ENCODE measurements at places on chromosomes 1 and 21.

DNA sequence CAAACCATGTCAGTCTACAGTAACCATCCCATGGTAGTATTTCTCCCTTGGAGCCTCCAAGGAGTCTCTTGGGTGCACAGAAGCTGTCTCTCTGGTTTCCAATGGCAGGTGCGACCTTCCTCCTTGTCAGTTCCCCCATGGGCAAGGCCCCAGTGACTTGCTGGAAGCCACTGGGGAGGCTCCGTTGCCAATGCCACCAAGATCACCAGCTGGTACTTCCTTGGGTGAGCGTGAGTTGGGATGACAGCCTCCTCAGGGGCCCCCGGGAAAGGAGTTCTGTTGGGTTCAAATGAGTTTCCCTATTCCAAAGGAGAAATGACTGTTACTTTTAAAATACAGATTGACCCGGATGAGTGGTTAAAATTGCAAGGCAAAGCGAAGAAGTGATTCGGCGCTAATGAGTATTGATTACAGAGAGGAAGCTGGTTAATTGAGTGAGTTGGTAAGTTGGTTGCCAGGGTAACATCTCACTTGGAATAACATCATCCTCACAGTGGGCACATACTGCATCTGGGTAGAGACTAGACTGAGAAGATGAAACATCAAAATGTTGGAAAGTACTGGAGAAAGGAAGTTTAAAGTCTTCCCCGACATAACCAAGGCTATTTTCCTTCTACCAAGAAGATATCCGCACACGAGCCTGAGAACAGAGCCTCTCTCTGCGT, 53.0 kb upstream of the LAPTM5 start:
- no peak for DNase-seq

- DNase-seq = no peak
Measured at GRCh38 chr1:202531472-202531811, 178.8 kb downstream of the SYT2 start.

DNA sequence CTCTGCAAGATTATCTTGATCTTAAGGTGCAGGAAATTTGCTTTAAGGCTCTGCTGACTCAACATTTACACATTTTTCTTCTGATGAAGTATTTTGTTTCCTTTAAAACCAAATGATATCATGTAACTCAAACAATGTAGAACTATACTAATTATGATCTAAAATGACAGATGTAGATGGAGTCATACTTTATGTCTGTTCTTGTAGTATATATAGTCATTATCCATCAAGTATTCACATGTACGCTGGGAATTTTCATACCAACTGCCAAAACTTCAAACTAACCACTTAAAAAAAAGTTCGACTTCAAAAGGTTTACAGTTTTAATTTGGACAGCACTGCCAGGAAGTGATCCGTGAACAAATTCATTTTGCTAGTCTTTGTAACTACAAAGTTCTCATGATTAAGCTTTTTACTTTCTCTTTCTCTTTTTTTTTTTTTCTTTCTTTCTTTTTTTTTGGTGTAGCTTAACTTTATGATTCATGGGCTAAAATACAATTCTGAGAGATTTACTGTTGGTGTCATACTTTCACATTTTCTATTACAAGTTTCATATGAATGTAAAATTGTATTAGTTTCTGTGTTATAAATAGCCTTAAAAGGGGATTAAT, 509.0 kb upstream of the CXADR start:
- no peak for DNase-seq

DNA sequence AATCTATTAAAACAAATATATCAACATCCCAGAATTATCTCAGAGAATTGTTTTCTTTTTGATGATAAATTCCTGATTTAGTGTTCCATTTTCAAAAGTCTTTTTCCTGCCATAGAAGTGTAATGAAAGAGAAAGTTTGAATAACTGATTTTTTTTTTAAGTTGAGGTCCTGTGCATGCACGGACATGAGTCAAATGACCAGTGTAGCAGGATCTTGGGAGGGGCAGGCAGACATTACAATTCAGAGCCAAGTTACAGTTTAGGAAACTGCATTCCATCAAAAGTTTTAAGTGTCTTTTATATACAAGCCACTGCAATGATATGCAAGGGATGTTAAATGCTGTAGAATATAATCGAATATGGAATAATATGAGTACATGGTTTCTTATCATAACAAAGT, 227.5 kb downstream of the HMCN1 start:
- DNase-seq = no peak

DNA sequence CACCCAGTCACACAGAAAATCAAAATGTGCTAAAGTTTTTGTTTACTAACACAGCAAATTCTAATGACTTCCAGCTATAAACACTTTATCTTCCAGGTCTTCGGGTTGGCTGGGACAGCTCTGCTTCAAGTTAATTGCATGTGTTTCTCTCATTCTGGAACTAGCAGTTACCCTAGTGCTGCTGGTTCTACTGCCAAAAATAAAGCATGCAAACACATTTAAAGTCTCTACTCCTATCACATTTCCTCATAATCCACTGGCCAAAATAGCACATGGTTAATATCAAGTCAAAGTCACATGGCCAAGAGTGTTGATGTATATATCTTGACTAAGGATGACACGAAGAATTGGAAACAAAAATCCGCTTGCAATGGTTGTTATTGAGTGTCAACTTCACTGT, 973.1 kb upstream of the ADGRL2 start:
- DNase-seq = no peak

DNA sequence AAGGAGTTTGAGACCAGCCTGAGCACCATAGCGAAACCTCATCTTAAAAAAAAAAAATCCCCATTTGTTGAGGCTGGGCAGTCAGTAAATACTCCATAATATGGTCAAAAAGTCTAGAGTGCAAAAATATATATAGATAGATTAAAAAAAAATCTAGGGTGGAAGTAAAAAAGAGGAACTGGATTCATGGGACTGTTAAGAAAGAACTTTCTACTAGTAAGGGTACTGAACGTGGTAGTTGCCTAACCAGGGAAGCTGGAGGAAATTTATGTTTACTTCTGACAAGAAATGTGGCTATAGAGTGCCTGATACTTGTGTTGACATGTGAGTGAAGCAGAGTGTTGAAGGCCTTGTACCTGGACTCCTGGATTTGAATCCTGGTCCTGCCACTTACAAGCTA, 265.9 kb upstream of the FAM78B start:
- no peak for DNase-seq

DNA sequence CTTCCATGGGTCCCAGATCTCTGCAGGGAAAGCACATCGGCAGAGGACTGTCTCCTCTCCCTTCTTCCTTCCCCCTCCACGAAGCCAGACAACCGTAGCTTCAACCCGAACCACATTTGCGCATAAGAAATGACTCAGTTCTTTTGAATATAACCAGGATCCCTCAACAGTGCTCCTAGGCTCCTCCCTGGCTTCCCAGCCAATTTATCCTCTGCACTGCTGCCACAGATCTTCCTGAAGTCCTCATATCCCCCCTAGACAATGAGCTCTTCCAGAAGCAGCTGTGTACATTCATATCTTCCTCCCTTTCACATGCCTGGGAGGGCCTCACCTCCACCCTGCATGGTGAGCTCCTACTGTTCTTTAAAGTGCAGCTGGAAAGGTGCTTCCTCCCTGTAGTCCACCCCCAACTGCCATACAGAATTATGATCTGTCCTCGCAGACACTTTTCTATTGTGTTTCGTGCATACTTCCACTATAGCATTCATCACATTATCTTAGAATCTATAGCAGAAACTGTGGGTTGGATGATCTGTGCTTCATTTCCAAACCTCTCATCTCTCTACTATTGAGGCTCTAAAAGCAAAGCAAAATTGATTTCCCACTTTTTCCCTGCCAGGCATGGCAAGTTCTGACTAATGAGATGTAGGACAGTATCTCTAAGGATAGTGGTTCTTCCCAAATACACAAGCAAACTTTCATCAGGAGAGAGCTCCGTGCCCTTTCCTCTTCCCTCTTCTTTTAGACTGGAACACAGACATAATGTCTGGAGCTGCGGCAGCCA, 179.3 kb upstream of the HMGB4 start:
- DNase-seq = no peak

DNA sequence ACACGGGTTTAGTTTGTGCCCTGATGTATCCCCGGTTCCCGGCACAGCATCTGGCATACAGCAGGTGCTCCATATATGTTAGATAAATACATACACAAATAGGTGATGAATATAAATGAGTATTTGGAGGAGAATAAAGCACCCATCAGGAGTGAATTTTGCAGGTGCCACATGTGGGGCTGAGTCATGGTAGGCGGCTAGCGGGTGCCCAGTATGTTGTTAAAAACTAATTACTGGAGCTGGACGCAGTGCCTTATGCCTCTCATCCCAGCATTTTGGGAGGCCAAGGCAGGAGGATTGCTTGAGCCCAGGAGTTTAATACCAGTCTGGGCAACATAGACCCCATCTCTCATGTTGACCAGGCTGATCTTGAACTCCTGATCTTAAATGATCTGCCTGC, 16.7 kb upstream of the WASF2 start:
- no peak for DNase-seq

GRCh38 chr21:43975469-43976098, 36.5 kb upstream of the TRAPPC10 start:
- DNase-seq = peak; percentile 87

DNA sequence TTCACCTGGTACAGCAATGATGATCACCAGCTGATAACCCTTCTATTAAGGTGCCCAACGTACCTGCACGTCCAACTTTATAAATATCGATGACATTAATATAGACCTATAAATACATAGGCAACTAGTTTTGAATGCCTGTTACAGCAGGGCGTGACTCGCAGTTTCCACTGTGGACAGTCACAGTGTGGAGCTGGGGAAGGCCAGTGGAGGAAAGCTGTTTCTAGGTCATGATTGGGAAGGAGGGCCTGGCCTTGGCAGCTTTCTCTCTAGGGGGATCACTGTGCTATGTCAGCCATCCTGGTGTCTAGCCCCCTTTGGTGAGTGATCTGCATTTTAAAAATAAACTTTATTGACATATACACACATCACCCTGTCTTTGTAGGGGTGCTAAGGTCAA, 4.4 kb upstream of the PRDM15 start:
- DNase-seq = no peak

- peak; percentile 81 for DNase-seq
Measured at GRCh38 chr1:209652873-209653401, 712 bp upstream of the LAMB3 start.

- DNase-seq = no peak
Measured at GRCh38 chr1:228463559-228464455, 23.4 kb upstream of the RNF187 start.

- peak; percentile 40 for DNase-seq
Measured at GRCh38 chr1:29527314-29528004, 291.1 kb downstream of the PTPRU start.

GRCh38 chr1:233566886-233567285, 47.0 kb upstream of the KCNK1 start:
- DNase-seq = no peak

- no peak for DNase-seq
Measured at GRCh38 chr1:217135987-217136894, 413.0 kb upstream of the ESRRG start.

DNA sequence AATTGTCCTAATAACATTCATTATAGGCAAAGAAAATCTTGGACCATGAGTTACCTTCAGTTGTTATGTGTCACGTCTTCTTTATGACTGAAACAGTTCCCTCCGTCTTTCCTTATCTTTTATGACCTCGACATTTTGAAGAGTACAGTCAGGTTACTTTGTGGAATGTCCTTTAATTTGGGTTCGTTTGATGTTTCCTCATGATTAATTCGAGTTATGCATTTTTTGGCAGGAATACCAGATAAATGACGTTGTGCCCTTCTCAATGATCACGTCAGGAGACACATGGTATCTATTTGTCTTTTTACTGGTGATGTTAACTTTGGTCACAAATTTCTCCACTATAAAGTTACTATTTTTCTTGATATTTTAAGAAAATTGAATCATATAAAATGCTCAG, 17.3 kb upstream of the KLF17 start:
- no peak for DNase-seq

DNA sequence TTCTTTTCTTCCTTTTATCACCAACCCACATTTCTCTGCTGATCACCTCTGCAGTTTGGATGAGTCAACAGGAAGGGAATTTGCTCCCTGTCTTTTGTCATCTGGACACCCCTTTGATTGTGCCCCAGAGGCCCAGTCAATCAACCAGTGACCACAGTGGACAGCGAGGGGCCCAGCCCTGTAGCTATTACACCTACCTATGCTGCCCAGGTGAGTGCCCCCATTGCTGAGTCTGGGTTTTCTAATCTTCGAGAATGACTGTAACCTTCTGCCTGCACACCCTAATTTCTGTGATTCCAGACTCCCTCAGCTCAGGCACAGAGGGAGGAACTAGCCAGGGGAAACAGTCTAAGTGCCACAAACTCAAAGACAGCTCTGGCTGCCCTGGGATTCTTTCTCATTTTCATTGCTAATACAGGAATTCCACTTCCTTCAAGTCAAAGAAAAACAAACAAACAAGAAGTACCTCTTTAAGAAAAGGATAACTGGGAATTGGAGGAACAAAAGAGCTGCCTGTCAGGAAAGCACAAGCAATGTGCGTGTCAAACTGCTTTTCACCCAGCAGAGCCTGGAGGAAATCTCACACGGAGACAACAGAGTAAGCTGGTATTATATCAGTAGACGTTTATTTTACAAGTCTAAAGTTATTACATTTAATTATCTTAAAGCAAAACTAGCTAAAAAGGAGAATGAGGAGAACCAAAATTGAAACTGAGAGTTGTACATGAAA, 311.1 kb downstream of the AJAP1 start:
- no peak for DNase-seq

GRCh38 chr1:177517546-177517945, 346.8 kb downstream of the BRINP2 start:
- DNase-seq = no peak

DNA sequence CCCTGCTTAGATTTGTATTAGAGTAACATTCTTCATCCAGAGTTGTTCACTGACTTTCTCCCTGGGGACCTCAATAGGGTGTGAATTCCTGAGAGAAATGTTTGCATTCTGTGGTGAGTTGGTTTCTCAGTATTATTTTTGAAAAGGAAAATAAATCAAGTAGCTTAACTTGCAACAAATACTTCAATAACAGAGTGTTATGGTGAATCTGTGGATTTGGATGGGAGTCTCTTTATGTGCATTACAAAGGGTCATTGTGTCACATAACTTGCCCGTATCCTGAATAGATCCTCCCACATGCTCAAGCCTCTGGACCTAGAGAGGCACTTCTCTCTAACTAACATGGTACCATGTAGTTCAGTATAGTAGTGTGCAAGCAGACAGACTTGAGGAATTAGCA, 68.4 kb upstream of the IPO9 start:
- no peak for DNase-seq

DNA sequence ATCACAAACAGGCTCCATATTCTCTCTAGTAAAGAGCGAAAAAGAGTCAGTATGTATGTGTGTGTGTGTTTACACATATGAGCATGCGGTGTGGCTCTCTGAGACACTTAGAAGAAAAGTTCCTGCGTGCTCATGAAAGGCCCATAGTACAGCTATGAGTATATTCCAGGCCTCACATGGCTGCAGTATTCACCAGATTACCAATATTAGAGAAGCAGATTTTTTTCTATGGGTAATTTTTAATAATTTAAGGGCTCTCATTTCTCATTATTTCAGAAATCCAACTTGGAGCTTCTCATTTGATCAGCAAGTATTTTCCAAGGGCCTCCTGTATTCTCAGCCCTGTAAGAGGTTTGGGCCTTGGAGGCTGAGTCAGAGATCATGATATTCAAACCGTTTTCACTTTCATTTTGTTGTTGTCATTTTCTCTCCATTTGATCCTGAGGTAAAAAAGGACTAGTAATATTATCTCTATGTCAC, 232.9 kb upstream of the SGIP1 start:
- DNase-seq = no peak

All from right forelimb (tissue), 1 donor.